ENCODE measurements at places on chromosomes 3 and 15.

GRCh38 chr3:33096093-33096868 lies 665 bp downstream of the GLB1 start:
- DNase-seq = peak; percentile 42

DNA sequence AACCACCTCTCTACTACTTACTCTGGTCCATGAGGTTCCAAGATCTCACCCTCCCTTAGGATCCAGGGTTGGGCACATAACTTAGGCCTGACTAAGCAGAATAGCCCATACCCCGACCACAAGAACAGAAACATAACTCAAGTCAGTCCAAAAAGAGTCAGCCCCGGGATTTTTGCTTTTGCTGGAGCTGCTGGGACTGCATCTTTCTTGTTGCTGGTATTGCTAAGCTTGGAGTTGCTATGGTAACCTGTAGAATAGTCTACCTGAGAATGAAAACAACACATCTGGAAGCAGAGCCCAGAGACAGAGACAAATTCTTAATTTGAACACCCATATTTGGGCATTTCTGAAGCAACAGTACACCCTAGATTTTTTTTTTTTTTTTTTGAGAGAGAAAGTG lies 6.5 kb downstream of the RUBCN start:
- peak; percentile 89 for DNase-seq

DNA sequence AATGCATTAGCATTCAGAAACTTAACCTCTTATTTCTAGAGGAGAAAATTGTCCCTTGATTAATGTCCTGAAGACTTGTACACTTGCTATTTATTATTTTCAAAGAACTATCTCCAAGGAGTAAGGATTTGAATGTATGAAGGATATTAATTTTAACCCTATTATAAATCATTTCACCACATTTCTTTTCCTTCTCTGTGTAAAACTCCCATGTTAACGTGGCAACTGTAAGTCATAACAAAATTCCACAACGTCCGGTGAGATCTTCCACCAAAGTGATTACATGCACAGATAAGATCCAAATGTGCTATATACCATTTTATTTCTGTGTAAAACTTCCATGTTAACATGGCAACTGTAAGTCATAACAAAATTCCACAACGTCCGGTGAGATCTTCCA lies 229.1 kb upstream of the ARHGEF26 start:
- no peak for DNase-seq

- peak; percentile 75 for DNase-seq
Measured at GRCh38 chr3:99808163-99808794, 9.4 kb upstream of the CMSS1 start.

DNA sequence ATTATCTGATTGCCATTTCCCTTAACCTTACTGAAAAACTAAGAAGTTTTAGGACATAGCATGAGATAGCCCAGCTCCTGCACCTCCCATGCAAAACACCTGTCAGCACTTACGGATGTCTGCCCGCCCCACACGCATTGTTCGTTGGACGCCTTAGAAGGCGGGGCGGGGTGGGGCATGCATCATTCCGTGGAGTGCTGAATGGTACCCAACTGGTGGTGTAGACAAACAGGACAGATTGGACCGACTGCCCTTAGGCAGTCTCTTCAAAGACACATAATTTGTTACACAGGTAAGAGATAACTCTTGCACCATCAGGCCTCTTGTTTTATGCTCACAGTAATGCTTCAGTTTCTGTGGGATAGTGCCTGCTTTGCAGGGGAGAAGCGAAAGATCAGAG lies 93.8 kb downstream of the SMAD6 start:
- no peak for DNase-seq

DNA sequence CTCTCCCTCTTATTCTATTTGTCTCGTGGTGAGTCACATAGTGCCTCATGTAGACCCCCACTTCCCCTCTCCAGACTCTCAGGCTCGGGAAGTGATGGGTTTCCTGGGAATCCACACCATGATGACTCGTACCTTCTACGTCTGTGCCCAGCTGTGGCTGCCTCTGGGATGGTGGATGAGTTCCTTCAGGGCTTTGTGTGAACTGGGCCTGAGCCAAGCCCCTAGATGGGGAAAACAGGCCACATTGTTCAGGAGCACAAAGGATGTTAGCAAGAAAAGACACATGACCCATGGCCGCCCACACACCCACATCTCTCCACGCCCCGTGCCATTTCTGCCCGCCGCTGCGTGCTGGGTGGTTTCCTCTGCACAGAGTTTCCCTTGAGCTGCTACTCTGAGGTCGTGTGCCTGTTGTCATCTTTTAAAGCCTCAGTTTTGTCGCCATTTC lies 10.5 kb downstream of the ISG20 start:
- DNase-seq = peak; percentile 98

DNA sequence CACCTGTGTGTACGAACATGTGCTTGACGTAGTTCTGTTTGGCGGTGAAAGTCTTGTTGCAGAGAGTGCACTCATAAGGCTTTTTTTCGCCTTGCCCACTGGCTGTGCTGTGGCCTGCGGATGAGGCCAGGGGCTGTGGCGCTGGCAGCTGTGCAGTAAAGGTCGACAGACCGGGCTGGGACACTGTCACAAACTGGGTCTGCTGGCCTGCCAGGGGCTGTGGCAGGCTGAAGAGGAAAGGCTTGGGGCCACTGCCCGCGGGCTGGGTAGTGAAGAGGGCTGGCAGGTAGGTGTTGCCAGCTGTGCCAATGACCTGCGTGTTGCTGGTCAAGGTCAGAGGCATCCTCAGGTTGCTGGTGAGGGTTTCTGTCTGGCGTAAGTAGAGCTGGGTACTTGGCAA lies 56.4 kb downstream of the TIGIT start:
- DNase-seq = no peak

DNA sequence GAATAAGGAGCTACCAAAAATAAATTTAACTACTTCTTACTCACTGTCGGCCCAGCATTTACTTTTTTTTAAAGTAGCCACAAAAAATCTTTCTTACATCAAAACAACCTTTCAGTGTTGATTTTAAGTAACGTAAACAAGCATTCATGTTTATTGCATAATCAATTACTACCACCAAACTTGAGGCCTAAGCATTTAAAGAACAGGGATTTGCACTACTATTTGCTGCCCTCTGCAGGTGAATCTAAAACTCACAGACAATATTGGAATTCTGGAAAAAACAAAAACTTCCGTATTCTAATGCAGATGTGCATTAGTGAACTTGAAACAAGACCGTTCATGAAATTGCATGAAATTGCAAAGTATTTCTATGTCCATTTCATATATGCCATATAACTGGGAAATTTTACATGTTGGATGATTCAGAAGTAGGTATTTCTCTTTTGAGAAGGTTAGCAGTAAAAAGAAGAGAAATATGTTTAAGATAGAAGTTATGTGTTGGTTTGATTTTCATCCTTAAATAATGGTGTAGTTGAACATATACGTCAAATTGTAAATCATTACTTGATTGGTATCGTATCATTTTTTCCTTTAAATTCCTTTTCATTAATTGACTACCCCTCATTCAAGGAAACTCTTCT lies 55.6 kb downstream of the CGGBP1 start:
- DNase-seq = peak; percentile 54

DNA sequence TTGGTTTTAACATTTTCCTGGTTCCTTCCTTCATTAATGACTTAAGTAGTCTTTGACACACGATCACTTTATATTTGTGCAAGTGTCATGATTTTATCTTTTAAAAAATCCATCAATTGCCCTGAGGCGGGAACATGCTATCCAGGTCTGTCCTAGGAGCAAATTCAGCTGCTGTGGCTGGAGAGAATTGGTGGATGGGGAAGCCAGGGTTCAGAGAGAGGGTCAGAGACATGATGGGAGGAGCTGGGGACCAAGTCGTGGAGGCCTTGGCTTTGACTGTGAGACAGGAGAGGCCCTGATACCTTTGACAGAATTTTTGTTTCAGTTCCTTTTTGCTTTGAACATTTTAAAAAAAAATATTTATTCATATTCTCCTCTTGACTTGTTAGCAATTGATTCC lies 89.0 kb downstream of the CHRNA7 start:
- no peak for DNase-seq
